ENCODE measurements at places on chromosomes 13 and 19.

GRCh38 chr13:93244141-93244917, 17.7 kb downstream of the GPC6 start:
- no peak for DNase-seq

- DNase-seq, result peak; percentile 91
Measured at GRCh38 chr19:40221858-40222619, 3.9 kb upstream of the TTC9B start.

- DNase-seq, result no peak
Measured at GRCh38 chr19:57688011-57688763, 6.4 kb downstream of the ZNF551 start.

- no peak for DNase-seq
Measured at GRCh38 chr13:64936879-64937278, 2293.3 kb downstream of the PCDH9 start.

GRCh38 chr19:39843919-39844793, 2.0 kb downstream of the FBL start:
- DNase-seq, result no peak

DNA sequence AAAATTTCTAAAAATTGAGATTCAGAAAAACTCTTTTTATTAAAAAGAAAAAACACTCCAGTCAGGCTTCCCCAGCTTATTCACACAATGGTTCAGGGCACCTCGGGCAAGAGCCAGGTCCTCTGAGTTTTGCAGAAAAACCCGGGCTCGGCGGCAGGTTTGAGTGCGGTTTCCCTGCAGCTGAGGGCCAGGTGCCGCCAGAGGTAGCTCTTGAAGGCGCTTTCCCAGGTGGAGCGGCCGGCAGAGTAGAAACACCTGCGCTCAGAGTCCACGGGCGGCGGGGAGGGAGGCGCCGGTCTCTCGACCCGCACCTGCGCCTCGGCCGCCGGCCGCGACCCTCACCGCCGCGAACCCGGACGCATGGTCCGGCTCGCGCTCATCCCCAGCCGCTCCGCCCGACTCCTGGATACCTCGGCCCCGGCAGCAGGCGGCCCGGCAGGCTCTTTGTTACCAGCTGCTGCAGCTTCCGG, 444 bp downstream of the PROSER1 start:
- no peak for DNase-seq

DNA sequence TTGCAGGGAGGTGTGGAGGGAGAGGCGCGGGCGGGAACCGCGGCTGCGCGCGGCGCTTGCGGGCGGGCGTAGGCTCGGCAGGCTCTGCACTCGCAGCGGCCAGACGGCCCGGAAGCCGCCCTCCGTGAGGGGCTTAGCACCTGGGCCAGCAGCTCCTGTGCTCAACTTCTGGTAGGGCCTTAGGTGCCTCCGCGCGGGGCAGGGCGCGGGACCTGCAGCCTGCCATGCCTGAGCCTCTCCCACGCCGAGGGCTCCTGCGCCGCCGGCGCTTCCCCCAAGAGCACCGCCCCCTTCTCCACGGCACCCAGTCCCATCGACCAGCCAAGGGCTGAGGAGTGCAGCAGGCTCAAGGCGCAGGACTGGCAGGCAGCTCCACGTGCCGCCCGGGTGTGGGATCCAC, 940.8 kb upstream of the PCDH9 start:
- DNase-seq, result no peak

GRCh38 chr13:76646946-76647345, 239.3 kb downstream of the KCTD12 start:
- no peak for DNase-seq

DNA sequence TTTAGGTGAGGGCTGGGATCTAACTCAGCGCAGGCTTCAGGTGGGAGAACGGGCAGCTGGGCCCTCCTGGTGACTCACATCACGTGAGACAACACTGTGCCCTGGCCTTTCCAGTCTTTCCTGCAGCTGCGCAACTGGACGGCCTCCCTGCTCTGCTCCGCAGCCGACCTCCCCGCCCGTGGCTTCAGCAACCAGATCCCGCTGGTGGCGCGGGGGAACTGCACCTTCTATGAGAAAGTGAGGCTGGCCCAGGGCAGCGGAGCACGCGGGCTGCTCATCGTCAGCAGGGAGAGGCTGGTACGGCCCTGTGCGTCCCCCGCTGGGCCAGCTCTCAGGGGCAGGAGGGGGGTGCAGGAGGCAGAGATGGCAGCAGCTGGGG, 8.8 kb downstream of the SPPL2B start:
- DNase-seq, result no peak

GRCh38 chr13:43348397-43348796, 325.0 kb downstream of the DNAJC15 start:
- DNase-seq, result no peak

GRCh38 chr13:102090532-102090931, 311.3 kb downstream of the FGF14 start:
- DNase-seq, result no peak

- no peak for DNase-seq
Measured at GRCh38 chr19:45564131-45564780, 20.3 kb downstream of the OPA3 start.

DNA sequence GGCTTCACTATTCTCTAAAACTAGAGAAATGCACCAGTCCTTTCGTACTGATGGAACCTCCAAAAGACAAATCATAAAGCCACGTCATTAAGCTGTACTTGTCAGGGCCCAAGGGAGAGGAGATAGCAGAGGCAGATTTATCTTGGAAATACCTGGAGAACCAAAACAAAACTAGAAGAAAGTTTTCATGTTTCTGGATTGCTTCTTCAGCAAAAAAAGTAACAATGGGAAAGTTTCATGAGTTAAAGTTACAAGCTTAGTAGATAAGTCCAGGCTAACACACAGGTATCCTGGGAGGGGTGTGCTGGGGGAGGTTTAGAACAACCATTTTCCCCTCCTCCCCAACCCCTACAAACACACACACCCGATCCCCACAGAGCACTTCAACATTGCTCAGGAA, 21.6 kb downstream of the RANBP3 start:
- no peak for DNase-seq

DNA sequence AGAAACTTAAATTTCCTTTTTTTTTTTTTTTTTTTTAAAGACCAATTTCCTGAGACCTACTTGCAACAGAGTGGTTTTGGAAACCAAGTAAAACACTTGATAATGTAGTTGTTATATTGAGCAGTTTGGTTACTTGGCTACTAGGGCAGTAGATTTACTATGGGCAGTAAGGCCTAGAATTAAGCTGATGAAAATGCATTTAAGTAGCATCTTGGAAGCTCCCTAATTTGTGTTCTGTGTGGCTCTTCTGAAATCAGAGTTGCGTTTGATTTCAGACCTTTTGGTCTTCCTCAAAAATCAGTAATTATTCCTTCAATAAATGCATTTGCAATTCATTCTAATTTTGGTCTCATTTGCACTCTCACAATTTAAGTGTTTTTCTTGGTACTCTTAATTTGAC, 810 bp downstream of the GPR180 start:
- DNase-seq, result no peak

- no peak for DNase-seq
Measured at GRCh38 chr19:442085-442484, 18.7 kb downstream of the SHC2 start.

- no peak for DNase-seq
Measured at GRCh38 chr19:18499055-18499775, 22.7 kb downstream of the ELL start.

- DNase-seq, result no peak
Measured at GRCh38 chr19:43527860-43528622, 1.0 kb upstream of the ETHE1 start.

DNA sequence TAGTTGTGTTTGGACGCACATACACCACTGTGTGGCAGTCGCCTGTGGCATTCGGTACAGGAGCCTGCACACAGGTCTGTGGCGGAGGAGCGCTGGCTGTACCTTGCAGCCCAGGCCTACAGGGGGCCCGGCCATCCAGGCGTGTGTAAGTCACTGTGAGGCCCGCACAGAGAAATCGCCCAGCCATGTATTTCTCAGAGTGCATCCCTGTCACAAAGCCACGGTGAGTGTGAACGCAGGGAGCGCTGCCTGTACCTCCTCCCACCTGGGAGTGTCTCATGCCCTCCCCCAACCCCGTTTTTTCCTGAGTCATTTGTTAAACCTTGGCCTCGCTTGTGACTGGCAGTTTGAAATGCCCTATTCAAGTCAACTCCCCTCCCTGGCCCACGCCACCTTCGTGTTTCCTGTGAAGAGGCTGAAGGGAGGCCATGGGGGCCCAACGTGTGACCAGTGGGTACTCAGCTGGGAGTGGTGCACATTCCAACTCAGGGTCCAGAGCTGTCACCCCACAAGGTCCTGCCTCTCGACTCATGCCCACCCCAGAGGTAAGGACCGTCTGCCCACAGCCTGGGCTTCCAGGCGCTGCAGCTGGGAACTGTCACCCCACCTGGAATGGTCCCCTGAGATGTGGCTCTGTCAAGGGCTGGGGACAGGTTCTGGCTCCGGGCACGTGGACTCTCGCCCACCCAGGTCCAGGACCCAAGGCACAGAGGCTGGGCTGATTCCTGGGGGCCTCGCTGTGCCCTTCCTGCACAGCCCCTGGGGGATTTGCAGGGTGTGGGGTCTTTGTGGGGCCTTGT, 11.6 kb upstream of the RASA3 start:
- no peak for DNase-seq

GRCh38 chr13:83731113-83731512, 151.2 kb downstream of the SLITRK1 start:
- DNase-seq, result no peak

DNA sequence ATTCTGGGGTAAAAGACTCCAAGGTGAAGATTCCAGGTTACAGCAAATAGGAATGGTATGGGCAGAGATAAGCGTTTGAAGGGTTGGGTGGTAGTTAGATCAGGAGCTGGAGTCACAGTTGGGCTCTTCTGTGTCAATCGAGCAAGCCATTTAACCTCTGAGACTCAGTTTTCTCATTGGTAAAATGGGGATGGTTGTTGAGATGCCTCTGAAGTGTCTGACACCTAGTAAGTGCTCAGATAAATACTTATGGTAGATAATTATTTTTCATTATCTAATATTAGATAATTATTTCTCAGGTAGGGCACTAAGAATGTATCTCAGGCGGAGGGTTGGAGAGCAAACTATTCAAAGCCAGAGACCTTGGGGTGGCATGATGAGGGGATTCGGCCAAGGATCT, 7.8 kb downstream of the LTBP4 start:
- DNase-seq, result no peak

DNA sequence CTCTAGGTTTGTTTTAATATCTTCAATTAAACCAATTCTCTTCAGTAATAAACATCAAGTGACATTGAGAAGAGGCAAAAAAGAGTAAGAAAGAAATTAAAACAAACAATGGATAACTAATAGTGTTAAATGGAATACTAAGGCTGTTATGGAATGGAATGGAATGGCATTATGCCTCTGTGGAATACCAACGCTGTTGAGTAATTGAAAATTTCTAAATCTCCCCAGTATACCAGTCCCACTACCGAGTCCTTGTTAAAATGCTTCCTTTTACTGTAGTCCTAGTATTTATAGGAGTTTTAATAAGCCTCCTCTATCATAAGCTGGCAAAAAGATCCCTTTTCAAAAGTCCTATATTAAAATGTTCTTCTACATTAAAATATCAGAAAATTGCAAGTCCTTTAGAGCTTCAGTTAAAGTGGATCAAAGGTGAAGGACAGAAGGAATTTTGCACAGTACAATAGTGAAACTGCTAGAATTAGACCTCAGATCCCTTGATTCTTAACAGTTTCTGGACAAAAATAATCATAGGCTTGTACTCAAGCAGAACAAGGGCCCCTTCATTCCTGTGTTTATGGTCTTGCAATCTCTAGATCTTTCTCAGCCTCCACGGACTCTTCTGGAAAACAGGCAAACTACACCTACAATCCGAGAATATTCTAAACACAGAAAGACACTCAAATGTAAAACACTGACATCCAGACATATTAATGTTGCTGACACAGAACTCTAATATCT, 128.2 kb downstream of the PCDH9 start:
- no peak for DNase-seq

- no peak for DNase-seq
Measured at GRCh38 chr13:42950181-42950580, 41.9 kb downstream of the EPSTI1 start.

DNA sequence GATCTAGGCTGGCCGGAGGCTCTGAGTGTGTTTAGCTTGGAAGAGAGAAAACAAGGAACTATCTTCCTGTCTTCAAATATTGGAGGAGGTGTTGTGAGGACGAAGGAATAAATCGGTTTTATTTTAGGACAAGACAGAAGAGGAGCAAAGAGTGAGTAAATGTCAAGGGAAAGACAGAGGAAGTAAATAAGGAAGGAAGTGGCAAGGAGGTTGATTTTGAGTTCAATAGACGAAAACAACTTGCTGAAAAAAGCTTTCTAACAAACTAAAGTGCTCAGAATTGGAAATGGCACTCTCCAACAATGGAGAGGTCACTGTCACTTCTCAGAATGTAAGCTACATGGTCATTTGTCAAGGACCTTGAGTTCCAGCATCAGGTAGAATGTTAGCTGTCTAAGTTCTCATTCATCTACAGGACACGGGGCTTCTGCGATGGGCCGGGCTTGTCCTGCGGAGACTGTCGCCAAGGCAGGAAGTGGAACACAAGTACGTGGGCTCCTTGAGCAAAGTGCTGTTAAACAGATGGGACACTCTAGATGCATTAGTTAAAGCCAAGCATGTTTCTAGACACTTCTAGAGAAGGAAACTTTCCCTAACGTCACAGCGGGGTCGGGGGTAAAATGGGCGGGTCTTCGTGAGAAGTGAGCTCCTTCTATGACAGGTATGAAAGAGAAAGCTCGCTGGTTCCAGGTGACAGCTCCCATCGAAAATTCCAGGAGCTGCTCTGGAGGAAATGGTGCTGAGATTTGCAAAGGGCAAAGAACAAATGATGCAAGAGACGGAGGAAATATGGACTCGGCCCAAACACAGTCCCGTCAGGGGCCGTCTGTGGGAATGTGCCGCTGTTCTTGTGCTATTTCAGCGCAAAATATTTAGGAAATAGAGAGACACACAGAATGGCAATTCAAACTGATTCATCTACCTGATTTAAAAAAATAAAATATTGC, 103.9 kb upstream of the UBL3 start:
- DNase-seq, result no peak

All from DMS 273 treated with DMSO at 0.1 percent for 48 hours (cell line).